ENCODE measurements at places on chromosomes 6 and 20.

DNA sequence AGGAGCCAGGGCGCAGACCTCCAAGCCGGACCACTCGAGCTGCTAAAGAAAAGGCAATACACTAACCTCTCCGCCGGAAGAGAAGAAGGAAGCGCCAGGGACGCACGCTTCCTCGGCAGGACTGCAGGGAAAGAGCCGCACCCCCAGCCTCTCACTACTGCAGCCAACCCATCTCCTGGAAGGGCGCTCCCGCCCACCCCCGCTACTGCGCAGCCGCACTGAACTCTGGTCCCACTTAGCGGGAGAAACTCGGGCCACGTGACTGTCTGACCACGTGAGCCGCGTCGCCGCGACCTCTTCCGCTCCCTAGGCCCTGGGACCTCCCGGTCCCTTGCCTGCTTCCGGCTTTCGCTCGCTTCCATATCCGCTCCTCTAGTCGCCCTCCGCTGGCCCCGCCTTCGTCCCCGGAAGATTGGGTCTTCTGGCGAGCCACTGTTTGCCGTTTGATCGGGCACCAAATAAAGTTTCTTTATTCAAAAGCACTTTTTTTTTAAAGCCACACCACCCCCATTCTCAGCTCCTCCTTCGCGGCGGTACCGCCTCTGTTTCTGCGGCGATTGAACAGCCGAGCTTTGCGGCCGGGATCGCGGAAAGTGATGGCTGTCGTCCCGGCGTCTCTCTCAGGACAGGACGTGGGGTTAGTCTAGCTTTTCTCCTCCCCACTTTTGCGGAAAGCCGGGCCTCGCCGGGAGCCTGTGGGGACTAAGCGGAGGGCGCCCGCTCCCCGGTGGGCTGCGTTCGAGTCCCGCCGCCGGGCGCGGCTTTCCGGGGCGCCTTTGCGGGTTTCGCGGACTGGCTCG is at the start of gene RMND1:
Gene RMND1, minus strand, starts transcription at position 177 of the 800 bp plus-strand sequence. CDS start 6,315 bp downstream, outside the sequence.
- DNase-seq = peak; percentile 97

- no peak for DNase-seq
These were observed 1.2 kb downstream of the NCOA5 start for GRCh38 chr20:46088409-46089166.

DNA sequence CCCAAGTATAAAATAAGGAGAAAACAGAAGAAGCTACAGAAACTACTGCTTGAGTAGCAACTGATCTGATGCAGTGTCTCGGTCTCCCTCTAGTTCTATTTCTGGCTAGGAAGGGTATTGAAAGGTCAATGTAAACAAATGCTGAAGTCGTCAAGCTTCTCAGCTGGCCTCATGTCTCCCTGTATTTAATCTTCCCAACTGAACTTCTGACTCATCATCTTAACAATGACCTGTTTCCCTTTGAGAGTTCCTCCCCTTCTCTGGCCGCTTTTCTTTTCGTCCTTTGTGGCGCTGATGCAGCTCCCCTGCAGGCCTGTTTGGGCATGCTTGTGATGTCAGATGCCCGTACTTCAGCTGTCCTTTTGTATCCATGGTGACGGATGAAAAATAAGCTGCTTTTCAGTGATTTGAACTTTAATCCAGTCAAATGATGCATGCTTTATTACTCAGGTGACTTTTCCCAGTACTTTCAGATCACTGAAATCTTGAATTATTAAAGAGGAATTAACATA is 7.8 kb upstream of the LCA5 start:
- peak; percentile 77 for DNase-seq

DNA sequence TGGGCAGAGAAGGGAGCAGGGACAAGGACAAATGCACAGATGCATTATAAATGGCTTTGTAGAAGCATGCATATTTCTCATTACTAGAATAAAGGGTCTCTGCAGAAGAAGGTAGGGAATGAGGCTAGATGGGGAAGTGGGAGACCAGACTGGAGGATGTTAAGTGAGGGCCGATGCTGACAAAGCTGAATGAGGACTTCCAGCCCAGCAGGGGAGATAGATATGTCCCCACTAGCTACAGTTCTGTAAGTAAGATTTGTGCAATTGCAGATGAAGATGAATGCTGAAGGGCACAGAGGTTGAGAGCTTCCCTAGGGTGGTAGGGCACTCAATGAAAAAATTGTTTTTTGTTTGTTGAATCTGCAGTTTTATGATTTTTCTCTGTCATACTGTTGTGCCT is 16.9 kb downstream of the ADGRG6 start:
- DNase-seq = no peak

DNA sequence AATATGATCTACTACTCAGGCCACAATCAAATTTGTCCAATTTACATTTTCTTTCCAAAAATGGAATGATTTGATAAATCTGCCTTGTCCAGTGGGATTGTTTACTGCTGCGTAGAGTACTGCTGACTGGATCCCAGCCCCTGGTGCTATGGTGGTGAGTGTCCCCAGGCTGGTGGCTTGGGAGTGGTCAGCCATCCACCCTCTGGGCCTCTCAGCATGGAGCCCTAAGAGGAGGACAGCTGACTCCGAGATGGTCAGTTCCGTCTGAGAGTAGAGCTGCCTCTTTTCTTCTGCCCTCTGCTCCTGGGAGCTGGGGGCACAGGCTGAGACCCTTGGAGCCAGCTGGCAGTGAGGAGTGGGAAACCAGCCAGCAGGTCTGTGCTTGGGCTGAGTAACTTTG is 22.7 kb downstream of the PRDM13 start:
- DNase-seq = no peak

DNA sequence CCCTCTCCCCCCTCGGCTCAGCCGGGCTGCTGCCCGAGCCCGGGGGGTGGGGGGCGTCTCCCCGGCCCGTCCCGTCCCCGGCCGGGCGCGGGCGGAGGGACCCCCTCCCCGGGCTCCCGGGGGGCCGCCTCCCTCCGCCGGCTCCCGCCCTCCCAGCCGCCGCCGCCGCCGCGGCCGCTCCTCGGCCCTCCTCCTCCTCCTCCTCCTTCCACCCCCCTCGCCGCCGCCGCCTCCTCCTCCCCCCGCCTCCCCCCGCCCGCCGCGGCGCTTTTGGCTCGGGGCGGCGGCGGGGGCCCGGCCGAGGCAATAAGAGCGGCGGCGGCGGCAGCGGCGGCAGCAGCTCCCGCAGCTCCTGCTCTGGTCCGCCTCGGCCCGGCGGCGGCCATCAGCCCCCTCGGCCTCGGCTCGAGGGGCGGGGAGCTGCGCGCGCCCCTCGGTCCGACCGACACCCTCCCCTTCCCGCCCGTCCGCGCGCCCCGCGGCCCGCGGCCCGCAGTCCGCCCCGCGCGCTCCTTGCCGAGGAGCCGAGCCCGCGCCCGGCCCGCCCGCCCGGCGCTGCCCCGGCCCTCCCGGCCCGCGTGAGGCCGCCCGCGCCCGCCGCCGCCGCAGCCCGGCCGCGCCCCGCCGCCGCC is 38.7 kb downstream of the GNAS start:
- DNase-seq = peak; percentile 79

DNA sequence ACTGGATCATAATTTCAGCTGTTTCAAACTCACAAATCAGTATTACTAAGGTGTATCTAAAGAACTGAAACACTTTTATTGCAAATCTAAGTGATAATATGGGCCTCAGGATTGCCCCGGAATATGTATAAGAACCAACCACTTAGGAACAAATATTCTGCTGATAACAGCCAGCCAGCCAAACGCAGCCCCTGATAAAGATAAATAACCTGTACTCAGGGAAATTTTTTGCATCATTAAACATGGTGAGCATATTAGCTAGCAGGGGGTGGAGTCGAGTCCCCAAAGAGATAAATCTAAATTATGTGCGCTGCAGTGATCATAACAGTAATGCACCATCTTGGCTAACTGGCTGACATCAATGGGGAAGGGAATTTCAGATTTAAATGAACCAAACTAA is 410.2 kb upstream of the MAP3K7 start:
- DNase-seq = no peak

DNA sequence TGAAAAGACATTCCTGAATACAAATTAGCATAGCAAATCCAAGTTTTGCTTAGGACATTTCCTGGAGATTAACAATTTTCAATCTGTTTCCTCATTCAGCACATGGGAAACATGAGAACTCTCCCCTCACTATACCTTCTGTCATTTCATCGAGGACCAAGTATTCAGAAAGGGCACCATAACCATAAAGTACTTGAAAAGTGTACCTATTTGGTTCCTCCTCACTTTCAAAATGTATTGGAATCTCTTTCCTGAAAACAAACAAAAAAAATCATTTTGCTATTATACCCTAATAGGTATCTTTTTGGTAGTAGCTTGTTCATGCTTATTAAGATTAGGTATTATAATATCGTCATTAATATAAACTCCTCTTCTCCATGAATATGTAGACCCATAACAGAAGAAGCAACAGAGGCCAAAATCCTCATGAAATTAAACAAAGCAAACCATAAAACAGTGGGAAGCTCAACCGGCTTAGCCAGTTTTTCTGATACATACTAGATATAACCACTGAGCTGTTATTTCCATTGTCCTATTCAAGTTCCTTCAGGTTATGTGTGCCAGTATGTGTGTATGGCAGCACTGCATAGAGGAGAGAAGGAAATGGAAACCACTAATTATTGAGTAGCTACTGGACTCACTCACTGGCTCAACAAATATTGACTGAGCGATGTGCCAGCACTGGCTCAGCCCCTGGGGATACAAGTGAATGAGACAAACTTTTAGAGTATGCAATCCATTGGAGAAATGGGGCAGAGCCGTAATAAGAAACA is 274.0 kb downstream of the MAFB start:
- DNase-seq = no peak

DNA sequence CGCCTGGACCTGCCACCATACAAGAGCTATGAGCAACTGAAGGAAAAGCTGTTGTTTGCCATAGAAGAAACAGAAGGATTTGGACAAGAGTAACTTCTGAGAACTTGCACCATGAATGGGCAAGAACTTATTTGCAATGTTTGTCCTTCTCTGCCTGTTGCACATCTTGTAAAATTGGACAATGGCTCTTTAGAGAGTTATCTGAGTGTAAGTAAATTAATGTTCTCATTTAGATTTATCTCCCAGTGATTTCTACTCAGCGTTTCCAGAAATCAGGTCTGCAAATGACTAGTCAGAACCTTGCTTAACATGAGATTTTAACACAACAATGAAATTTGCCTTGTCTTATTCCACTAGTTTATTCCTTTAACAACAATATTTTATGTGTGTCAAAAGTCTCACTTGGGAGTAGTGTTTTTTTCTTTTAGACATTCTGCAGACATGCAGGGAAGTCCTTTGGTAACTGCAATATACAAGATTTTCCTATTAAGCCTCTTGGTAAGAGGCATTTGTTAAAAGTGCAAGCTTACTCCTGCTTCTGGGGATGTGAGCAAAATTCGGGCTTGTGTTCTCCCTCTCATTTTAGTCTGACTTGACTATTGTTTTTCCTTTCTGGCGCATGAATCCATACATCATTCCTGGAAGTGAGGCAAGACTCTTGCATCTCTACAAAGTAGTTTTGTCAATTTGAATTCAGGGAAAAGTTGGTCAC is 8.4 kb upstream of the DYNLRB1 start:
- DNase-seq = no peak

GRCh38 chr20:61940976-61941720 is 124.5 kb downstream of the TAF4 start:
- no peak for DNase-seq

GRCh38 chr6:117677553-117678141 is 2.4 kb downstream of the NUS1 start:
- DNase-seq = no peak

GRCh38 chr6:167077241-167077932 is 45.5 kb upstream of the CCR6 start:
- DNase-seq = no peak

- no peak for DNase-seq
These were observed 153.2 kb downstream of the MAFB start for GRCh38 chr20:40535816-40536215.

DNA sequence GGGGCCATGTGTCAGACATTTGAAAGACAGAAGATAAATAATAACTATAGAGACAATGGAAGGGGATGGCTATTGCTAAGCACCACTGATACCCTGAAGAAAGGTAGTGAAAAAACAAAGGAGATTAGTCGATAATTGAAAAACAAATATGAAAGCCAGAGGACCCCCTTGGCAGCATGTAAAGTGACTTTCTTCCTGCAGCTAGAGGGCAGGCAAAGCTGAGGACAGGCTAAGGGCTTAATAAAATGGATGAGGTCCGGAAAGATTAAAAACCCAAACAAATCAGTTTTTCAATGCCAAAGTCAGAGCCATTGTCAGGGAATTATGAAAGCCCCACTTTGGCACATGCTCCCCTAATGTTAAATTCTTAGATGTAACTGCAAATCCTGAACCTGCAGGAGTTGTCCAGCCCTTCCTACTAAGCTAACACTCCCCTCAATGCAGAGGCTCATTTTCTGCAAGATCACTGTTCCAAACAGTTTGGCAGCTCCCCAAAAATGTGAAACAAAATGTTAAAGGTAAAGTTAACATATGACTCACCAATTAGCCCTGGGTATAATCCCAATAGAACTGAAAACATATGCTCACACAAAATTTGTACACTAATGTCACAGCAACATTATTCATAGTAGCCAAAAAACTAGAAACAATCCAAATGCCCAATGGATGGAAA is 1177.9 kb downstream of the GRIK2 start:
- no peak for DNase-seq
